Astrocyte of the hippocampus (primary cell): ENCODE measurements at places on chromosomes 1 and 21.

DNA sequence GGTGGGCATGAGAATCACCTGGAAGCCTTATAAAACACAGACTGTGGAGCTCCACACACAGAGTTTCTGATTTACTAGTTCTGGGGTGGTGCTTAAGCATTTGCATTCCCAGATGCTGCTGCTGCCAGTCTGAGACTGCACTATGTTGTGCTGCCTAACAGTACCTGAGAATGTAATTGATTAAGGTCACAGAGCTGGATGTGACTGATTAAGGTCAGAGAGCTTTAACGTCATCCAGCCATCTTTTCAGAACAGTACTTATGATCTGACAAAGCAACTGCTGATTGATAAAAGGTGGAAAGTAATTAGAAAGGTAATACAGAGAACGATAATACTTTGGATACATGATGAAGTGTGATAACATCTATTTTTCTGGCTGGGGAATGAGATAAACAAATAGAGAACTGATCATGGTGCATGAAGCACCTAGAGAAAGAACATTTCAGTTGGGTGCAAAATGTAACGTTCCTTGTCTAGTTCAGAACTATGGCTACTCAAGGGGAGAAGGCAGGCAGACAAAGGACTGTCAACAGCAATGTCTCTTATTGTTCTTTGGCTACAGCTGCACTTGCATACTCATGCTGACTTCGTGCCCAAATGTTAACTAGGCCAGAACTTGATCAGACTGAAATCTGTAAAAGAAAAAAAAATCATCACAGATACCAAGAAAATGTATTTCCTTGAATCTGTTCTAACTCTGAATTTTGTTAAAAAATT, 3.7 kb upstream of the UCK2 start:
- no peak for DNase-seq

DNA sequence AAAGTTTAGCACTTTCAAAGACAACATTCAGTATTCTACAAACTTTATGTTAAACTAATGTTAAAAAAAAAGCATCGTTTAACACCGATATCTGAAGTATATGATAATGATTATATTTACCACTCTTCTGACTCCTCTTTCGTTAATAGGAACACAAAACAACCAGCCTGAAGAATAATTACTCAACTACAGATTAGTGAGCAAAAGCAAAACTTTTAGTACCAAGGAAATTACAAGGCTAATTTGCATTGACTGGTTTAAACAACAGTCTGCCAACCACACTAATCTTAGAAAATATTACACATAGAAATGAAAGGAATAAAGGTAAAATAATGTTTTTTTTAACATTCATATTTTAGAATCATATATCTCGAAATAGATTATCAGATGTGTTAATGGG, 500.7 kb downstream of the LMO4 start:
- DNase-seq, result no peak

GRCh38 chr1:41851589-41851988, 67.1 kb downstream of the HIVEP3 start:
- DNase-seq, result peak; percentile 79

GRCh38 chr1:167821969-167822685, 91.8 kb downstream of the ADCY10 start:
- peak; percentile 37 for DNase-seq

- peak; percentile 63 for DNase-seq
These were observed 57.6 kb upstream of the PPM1J start for GRCh38 chr1:112772781-112773180.

GRCh38 chr1:11752359-11753088, 9.5 kb upstream of the C1orf167 start:
- DNase-seq, result no peak

DNA sequence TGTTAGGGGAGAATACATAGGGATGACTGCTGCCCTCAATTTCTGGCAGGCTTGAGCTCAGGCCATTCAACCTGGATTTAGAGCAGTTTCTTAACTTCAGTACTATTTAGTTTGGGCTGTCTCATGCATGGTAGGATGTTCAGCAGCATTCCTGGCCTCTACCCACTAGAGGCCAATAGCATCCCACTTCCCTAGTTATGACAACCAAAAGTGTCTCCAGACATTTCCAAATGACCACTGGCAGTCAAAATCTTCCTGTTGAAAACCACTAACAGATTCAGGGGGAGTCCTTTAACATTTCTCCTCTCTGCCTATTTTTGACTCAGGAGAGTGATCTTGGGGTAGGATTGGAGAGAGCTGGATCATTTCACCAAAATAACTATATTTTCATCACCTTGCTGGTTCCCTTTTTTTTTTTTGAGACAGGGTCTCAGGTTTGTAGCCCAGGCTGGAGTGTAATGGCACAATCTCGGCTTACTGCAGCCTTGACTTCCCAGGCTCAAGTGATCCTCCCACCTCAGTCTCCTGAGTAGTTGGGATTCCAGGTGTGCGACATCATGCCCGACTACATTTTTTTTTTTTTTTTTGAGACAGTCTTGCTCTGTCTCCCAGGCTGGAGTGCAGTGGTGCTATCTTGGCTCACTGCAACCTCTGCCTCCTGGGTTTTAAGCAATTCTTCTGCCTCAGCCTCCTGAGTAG, 8.7 kb downstream of the GNAT2 start:
- peak; percentile 54 for DNase-seq

DNA sequence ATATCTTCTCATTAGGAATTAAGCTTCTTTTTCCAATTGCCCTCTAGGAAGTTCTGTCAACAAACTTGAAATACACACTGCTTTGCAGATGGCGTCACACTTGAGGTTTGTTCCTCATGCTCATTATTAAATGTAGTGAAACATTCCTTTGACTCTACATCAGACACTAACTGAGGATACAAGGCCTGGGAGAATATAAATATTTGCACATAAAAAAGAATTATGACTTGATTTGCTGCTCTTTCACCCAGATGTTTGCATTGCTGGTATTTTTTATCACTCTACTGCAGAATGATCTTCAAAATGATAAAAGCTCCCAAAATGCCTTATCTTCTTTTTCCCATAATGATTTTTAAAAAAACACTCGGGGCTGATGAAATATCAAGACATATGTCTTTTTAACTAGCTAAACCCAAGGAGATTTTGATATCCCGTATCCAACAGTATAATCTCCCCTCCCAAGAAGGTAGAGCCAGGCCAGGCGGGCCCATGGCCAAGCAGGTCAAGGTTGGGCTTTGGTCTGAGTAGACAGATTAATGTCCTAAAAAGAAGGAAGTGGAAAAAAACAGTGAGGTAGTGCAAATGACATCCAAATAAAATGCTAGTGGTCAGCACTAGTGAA, 264.6 kb downstream of the HHIPL2 start:
- peak; percentile 15 for DNase-seq

- no peak for DNase-seq
These were observed 402.3 kb downstream of the PTBP2 start for GRCh38 chr1:97123717-97124431.

DNA sequence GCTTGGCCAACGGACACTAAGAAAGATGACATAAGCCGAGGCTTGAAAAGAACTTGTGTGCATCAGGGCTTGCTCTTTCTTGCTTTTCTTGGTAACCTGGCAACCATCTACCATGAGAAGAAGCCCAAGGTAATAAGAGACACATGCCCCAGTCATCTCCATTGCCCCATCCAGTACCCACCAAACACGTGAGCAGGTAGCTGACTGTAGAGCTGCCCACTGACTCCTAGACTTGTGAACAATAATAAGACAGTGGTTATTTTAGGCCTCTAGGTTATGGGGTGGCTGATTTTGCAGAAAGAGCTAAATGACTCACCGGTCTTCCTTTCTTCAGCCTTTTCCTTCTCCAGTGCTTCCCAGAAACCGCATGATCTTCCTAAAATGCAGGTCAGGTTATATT, 105.0 kb upstream of the JUN start:
- no peak for DNase-seq

- DNase-seq, result no peak
These were observed 15.0 kb upstream of the HMGN1 start for GRCh38 chr21:39363607-39364555.

DNA sequence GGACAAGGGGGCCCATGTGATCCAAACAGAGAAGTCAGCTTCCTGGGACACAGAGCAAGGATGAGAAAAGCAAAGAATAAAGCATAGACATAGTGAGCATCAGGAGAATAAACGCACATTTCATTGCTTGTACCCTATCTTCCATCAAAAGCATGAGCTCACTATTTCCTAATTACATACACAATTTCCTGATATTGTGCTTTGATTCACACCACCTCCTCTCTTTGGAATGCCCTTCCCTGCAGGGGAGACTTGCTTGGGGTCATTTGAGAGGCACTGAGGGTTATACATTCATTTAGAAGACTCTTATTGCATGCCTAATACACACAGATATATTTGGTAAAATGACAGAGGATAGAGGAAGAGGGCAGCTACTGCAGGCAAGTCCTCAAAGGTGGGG, 185.4 kb downstream of the SEC16B start:
- DNase-seq, result no peak

DNA sequence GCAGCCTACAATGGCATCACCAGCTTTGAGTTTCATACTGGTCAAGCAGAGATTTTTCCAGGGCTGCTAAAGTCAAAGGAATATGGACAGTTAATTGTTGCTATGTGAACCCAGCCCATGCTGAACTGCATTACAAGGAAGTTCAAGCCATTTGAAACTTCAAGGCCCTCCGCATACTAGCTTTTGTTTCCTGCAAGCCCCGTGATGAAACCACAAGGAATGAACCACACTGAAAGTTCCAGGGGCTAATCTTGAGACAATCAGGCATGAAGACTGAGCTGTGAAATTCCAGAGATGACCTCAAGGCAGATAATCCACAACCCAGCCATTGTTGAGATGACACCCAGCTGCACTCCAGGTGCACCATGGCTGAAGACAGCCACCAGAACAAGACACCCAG, 180.8 kb downstream of the C1orf21 start:
- peak; percentile 82 for DNase-seq

GRCh38 chr1:202644219-202645096, 65.8 kb downstream of the SYT2 start:
- DNase-seq, result no peak

DNA sequence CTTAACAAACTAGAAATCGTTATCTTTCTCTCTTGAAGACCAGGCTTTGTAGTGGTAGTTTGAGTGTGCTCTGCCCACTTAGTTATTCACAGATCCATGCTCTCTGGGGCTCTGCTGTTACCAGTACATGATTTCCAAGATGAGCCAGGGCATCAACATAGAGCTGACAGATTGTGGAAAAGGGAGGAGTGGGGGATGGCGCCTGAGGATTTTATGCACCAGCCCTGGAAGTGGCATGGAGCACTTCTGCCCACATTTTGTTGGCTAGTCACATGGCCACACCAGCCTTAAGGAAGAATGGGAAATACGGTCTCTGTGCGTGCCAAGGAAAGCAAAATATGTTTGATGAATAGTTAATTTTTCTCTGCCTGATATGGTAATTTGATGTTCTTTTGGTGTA, 18.2 kb downstream of the TSNAX start:
- DNase-seq, result no peak

DNA sequence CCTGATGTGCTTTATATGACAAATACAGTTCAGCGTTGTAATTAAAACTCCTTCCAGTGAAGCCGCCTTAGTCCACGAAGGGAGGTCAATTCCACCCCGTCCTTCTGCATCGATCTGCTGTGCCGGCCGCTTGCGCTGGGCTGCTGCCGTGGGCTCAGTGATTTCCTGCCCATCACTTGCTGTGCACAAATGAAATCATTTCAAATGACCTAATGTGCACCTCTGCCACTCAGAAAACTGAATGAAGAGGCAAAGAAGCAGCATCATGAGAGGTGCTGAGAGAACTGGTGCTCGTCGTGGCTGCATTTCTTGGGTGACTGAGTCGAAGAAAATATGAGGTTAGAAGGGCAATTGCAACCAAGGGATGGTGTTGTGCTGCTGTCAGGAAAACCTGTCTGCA, 144.3 kb upstream of the SYT6 start:
- DNase-seq, result no peak

DNA sequence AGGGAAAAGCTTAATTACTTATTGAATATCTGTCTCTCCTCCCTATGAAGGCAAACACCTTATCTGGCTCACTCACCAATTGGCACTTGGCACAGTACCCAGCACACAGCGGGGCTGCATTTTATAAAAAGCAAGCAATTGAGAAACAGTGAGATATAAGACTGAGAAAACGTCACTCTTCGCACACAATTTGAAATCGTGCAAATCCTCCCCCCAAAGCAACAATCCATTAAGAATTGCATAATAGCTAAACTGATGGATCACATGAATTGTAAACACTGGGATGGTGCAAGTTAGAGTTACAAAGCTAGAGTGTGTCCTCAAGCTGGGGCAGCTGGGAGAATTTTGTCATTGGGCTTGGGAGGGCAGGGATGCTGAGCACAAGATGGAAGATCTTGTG, 27.1 kb downstream of the PRDX6 start:
- DNase-seq, result no peak
